ENCODE measurements at places on chromosomes 13 and 19. TPM values are rescaled to one million over a fixed set of nuclear protein-coding genes. Genes with fewer than 3 reads are reported as not detected.

GIPR gene
- total RNA-seq = 1.6 TPM

BEST2 gene
- not detected for total RNA-seq

GJA3 gene
- total RNA-seq = 0.08 TPM

PABPC3 gene
- not detected for total RNA-seq

LAIR2 gene
- total RNA-seq = not detected

CRX gene
- total RNA-seq = not detected

KLC3 gene
- total RNA-seq = 7.1 TPM

DYRK1B gene
- total RNA-seq = 16.2 TPM

ZNF490 gene
- total RNA-seq = 7.0 TPM

DMAC2 gene
- 31.1 TPM for total RNA-seq

SWSAP1 gene
- 3.3 TPM for total RNA-seq

- DNase-seq = no peak
Measured at GRCh38 chr19:18807861-18808331, 16.8 kb upstream of the COMP start.

DNA sequence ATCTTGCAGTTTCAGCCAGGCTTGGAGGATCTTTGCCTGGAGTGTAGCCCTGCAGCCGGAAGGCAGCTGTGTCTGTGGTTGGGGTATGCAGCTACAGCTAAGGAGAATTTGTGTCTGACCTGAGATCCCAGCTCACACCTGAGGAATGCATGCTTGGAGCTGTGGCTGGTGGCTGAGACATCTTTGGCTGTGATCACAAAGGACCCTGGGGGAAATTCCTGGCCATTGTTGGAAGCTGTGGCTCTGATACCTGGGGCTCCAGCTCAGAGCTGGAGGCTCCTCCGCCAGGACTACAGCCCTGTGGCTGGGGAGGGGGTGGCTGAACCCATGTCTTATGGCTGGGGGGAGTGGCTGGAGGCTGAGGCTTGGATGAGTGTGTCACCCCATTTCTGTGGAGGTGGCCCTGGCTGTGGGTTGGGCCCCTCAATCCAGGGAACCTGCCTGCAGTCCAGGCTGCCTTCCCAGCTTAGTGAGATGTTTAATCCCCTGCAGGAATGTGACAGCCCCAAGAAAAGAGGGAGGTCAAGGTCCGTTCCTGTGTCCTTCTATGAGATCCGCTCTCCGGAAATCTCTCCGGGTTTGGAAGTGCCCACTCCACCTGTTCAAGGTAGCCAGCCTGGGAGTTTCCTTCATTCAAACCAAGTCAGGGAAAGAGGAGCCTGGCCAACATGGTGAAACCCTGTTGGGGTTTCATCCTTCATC lies 27.6 kb downstream of the ARHGEF18 start:
- DNase-seq = no peak

- DNase-seq = no peak
Measured at GRCh38 chr19:53389571-53389970, 5.4 kb upstream of the ZNF765 start.

DNA sequence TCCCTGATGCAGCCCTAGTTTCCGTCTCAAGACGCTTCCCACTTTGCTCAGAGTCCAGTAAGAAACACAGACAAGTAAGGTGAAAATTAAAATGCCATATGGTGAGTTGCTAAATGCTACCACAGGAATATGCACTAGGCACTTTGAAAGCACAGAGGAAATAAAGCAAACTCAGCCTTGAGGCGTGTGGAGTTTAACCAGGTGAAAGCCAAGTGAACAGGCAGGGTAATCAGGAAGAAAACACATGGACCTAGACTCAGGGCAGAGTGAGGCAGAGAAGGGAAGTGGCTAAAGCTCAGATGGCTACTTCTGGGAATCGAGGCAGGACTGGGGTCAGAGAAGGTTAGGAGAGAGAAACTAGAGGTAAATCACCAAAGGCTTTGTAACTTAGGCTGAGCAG lies 5.4 kb upstream of the UBL3 start:
- DNase-seq = no peak

- DNase-seq = no peak
Measured at GRCh38 chr19:13505164-13505695, 1.0 kb downstream of the CACNA1A start.

GRCh38 chr19:44164327-44164672 lies 600 bp upstream of the ZNF226 start:
- no peak for DNase-seq

- DNase-seq = no peak
Measured at GRCh38 chr13:27425158-27425917, 919 bp downstream of the GTF3A start.

DNA sequence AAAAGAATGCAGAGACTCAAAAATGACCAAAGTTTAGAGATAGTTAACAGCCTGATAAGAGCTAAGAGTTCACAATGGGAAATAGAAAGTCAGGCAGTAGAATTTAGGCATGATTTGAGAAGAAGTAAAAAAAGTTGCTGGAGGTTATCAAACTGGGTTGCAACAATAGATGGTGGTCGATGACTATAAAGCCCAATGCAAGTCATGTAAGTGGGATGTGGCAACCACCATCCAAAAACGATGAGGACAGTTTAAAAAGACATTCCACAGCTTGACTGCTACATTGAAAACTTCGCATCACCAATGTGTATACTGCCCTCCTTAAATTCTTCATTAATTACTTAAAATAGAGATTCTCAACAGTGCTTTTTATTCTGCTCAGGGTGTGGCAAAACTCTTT lies 19.7 kb downstream of the ELF1 start:
- no peak for DNase-seq

DNA sequence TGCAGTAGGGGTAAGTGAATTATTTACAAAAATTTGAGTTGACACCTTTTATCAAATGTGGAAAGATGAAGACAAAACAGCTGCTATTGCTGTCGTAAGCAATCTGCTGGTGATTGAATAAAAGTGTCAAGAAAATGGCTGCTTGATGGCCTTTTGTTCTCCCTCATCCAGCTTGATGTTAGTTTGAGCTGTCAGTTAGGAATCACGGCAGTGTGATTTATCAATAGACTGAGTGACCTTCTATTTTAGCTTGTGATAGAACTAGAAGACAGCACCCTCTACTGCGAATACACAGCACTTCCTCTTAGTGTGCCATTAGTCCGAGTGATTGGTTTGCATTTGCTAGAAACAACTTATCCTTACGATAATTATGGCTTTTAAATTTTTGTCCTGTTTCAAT lies 76.3 kb downstream of the MZT1 start:
- no peak for DNase-seq

GRCh38 chr13:42099962-42100675 lies 51.7 kb downstream of the DGKH start:
- DNase-seq = no peak

DNA sequence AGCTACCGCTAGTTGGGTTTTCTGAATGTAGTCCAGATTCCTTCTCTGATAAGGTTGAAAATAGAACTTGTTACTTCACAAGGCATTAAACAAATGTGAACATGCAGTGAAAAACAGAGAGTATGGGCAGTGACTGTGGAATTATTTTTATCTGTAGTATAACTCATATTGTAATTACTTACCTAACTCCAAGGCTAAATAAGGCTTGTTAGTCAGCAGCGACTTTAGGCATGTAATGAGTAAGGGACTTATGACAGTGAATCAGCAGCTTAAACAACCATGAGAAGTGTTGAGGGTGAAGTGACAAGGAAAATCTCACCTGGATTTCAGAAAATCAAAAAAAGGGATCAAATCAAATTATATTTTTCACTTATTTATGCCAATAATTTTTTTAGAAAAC lies 1719.5 kb upstream of the MIR17HG start:
- DNase-seq = no peak

GRCh38 chr19:7507884-7508283 lies 8.0 kb upstream of the ZNF358 start:
- peak; percentile 60 for DNase-seq

GRCh38 chr19:1336079-1336684 lies 47.5 kb upstream of the NDUFS7 start:
- no peak for DNase-seq

DNA sequence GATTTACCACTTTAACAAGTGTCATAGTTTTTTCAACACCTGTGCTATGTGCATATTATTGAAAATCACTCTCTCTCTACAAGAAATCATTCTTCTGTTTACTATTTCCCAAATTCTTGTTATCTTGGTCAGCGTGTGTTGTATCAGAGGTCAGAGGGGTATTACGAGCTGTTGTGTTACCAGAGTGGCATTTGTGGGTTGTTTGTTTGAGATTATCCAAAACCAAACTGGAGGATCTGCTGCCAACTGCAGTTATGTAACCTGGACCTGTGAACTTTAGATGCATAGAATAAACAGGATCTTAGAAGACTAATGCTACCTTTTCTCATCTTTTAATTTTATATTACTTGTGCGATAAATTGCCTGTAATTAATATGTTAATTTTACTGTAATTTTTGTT lies 1751.4 kb upstream of the SPRY2 start:
- no peak for DNase-seq

DNA sequence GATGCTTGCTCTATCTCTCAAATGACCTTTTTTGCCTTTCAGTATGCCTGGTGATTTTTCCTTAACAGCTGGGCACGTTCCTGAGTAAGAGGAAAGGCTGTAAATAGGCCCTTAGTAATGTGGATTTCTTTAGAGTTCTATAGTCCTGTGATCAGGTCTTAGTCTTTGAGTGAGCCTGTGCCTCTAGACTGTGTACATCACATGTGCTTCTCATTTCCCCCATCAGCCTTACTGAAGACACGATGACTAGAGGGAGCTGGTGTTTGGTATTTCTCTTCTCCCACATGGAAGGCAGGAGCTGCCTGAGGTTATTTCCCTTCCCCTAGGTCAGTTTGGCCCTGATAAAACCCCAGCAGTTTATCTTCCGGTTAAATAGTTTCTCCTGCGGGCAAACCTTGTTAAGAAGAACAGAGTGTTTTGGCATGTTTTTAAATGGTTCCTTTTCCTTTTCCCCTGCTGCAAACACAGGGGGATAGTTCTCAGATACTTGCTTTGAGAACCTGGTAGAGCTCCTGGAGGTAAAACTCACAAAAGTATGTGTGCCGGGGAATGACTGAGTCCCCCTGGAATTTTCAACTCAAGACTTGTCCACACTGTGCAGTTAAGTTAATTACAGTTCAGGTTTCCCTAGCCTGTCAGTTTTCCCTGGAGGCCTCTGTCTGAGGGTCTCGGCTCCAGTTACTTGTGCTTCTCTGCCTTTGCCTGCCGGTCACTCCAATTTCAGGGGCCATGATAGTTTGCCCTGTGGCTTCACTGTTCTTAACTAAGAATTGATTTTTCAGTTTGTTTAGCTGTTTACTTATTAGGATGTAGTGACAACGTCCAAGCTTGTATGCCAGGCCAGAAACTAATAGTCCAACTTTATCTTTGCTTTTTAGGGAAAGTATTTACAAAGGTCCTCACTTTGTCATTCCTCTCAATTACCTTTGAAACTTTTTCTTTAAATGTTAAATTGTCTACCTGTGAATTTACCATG lies 94.4 kb downstream of the URI1 start:
- no peak for DNase-seq

GRCh38 chr19:56491399-56491798 lies 14.3 kb upstream of the ZNF667 start:
- DNase-seq = no peak

- DNase-seq = peak; percentile 83
Measured at GRCh38 chr19:57769345-57770131, at the start of gene ZNF586. Gene ZNF586, plus strand, starts transcription at chr19:57769676. Its CDS starts 167 bp downstream, at chr19:57769843.
